Stimulated activated CD4-positive, alpha-beta T cell treated with anti-CD3 and anti-CD28 coated beads, Interleukin-1b, Interleukin-23, amount 100 ng/mL, for 48 hours (primary cell): ENCODE measurements at places on chromosomes 12 and 14.

DNA sequence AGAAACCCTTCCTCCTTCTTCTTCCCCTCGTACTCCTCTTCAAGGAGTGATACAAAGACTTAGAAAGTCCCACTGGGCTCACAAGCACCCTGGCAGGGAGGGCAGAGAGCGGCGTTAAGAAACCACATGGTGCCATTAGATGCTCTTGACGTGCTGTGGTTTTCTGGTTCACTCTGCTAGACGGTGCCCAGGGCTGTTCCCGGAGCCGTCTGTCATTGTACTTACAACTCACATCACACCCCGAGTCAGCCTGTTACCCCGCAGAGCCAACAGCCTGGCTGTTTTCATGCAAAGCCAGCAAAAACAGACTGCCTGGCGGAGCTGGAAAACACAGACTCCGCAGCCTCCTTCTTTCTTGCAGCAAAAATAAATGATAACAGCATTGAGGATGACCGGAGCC is 232.6 kb upstream of the TBX3 start:
- no peak for DNase-seq

DNA sequence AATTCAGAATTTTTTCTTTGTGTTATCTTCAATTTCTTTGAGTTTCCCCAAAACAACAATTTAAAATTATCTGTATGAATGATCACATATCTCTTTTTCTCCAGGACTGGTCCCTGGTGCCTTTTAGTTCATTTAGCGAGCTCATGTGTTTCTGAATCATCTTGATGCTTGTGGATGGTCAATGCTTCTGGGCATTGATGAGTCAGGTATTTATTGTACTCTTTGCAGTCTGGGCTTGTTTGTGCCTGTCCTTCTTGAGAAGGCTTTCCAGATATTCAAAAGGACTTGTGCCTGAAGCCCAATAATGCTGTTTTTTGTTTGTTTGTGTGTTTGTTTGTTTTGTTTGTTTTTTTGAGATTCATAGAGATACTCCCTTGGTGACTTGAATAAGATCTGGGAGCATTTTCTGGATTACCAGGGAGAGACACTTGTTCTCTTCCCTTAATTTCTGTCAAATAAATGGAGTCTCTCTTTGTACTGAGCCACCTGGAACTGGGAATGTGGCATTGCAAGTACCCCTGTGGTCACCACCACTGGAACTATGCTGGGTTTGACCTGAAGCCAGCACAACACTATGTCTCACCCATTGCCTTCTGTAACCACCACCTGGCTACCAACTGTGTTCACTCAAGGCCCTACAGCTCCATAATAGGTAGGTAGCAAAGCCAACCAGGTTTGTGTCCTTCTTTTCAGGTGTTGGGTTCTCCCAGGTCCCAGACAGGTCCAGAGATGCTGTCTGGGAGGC is 56.3 kb downstream of the SLC6A15 start:
- DNase-seq, result no peak

- DNase-seq, result no peak
These were observed 22.8 kb upstream of the PYGL start for GRCh38 chr14:50967103-50967502.

DNA sequence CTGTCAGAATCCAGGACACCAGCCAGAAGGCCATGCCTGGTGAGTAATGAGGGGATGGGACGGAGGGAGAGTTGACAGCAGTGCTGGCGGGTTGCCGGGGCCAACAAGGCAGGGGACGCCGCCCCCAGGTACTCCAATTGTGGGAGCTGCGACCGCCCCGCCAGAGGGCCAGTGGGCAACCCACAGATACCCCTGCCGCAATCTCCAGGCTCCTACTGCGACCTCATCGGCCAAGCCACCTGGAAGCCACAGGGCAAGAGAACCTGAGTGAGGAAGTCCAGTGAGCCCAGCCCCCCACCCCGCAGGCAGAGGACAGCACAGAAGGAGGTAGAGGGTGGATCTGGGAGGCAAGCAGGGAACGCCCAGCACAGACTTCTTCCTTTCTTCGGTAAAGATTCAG is 103.0 kb downstream of the RIMBP2 start:
- DNase-seq, result no peak

GRCh38 chr14:29749829-29750228 is 177.8 kb downstream of the PRKD1 start:
- no peak for DNase-seq

- DNase-seq, result no peak
These were observed 2.3 kb upstream of the MAP3K9 start for GRCh38 chr14:70811578-70811977.

DNA sequence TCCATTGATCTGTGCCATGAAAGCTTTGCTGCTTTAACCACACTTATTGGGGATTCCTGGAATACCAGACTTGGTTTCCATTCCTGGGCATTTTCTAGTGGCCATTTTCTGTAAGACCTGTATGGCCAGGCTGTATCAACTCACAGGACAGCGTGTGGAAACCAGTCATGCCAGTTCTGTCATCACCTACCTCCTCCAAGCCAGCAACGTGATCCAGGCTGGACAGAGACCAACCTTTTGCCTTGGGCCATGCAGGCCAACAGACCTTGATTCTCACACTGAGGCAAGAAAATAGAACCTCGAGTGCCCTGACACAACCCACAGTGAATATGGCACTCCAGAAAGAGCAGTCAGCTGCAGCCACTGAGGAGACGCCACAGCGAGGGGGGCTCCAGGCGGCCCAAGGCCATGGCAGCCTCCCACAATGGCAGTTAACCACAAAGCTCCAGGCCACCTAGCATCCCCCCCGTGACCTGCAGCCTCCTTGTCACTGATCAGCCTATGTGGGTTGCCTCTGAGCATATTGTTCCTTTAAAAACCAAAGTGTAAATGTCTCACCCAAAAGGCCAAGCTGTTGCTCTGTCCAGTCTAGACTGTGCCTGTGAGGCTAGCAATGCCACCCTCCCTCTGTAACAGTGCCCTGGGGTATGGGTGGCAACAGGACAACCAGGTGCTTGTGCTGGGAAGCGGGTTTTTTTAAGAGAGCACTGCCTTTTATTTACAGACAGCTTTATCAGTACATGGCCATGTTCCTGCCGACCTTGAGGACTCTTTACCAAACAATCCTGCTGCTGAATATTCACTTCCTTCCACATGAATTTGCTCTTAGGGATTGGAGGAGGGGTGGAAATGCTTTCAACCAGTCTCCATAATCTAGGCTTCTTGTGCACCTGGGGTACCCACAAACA is 168.7 kb upstream of the HIF1A start:
- no peak for DNase-seq

DNA sequence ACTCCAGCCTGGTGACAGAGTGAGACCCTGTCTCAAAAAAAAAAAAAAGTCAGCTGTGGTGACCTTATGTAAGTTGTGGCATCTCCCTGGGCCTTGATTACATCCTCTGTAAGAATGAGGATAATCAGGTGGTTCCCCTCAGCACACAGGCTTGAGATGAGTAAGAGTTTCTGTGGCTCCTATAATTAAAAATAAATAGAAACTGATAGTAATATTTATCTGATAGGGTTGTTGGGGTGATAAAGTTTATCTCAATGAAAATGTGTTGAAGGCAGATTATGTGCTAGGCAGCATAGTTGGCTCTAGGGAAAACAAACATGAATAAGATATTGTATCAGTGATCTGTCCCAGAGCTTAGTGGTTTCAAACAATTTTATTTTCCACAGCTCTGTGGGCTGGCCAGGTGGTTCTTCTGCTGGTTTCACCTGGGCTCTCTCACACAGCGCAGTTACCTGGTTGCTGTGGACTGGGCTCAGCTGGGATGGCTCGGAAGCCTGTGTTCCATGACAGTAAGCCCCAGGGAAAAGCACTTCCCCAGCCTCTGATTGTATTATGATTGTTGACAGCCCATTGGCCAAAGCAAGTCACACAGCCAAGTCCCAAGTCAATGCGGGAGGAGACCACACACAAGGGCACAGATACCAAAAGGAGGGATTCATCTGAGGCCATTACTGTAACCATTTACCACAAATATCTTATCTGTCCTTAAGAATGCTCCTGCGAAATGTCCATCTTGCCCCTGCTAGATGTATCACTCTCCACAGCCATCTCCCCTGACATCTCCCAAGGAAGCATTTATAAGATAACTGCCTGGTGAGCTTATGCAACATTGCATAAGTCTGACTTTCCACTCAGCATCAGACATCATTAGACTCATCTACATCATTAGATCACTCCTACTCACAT is 151.7 kb downstream of the NUAK1 start:
- no peak for DNase-seq

- no peak for DNase-seq
These were observed 6.7 kb upstream of the VCPKMT start for GRCh38 chr14:50123062-50123461.

DNA sequence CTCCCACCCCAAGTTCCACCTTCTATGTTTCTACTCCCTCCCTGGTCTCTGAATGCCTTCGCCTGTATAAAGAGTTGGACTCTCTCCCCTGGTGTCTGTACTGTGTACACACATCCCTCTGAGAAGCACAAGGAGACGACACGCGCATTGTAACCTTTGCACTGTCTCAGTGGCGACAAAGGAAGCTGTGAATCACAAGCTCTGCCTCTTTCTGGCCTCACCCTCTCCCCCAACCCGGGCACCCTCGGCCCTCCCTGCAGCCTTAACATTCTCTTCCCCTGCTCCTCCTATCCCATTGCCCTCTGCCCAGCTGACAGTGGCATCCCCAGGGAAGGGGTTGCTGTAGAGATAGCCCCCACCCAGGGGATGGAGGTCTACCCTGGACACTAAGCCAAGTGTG is 2.5 kb upstream of the SMARCD1 start:
- DNase-seq, result no peak

- DNase-seq, result no peak
These were observed 207.3 kb downstream of the AEBP2 start for GRCh38 chr12:19646599-19646998.

DNA sequence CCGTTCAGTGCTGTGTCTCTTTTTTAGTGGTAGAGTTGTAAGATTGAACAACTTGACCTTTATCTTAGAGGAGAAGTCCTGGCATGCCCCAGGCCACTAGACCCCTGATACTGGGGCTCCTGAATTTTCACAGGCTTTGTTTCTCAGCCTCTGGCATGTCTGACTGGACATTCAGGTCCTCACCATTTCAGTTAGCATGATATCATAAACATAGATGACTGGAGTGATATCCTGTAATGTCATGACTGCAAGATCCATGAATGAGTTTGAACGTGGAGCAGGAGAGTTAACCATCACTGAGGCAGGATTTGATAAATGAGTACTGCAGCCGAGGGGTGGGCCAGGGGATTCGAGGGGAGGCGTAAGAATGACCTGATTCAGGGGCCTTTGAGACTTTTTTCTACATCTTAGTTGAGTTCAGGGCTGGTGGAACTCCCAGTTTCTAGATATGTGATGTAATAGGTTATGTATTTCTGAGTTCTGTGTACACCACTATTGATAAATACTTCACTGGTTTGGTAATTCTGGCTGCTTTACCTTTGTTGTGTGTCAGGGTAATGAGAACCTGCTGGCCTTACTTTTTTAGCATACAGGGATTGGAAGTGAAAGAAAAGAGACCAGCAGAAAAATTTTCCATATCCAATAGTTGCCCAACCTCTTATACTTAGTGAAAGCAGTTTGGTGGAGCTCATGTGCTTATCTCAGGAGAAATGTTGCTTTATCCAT is 217.0 kb downstream of the SYNE2 start:
- DNase-seq, result no peak

- DNase-seq, result no peak
These were observed 21.3 kb upstream of the CABP1 start for GRCh38 chr12:120618954-120619615.

DNA sequence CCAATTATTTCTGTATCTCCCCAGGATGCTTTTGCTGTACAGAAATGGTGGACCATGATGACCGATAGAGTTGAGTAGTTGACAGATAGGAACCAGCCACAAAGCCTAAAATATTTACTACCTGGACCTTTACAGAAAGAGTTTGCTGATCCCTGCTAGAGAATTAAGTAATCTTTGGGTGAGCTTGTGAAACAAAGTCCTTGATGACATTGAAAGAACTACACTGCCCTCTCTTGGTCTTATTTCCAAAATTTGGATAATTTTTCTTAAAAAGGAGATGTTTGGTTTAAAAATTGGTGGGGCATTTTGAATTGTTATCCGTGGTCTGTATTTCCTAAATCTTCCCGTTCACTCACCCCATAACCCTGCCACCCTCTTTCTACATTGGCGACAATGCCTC is 13.7 kb upstream of the TCTN1 start:
- DNase-seq, result no peak

GRCh38 chr12:112559784-112560183 is 141.0 kb downstream of the PTPN11 start:
- no peak for DNase-seq

DNA sequence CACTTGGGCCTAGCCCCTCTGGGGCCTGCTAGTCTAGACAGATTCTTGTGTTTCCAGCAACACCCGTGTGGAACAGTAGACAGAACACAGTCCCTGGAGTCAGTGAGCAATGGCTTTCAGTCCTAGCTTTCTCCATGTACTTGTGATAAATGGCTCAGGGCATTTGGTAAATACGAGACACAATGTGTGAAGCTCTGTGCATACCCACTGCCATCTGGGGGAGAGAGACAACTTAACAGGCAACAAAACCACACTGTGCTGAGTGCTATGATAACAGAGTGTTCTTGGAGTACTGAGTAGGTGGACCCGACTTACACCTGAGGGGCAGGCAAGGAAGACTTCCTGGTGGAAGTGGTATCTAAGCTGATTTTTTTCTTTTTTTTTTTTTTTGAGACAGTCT is 86.3 kb upstream of the TBX3 start:
- DNase-seq, result no peak

GRCh38 chr12:51174501-51174900 is 1.6 kb upstream of the TFCP2 start:
- DNase-seq, result no peak

- no peak for DNase-seq
These were observed 146.2 kb upstream of the PWP1 start for GRCh38 chr12:107539196-107539939.

- no peak for DNase-seq
These were observed 43.2 kb upstream of the MYBPC1 start for GRCh38 chr12:101551362-101552114.

- DNase-seq, result no peak
These were observed 11.0 kb upstream of the AEBP2 start for GRCh38 chr12:19428246-19428645.

DNA sequence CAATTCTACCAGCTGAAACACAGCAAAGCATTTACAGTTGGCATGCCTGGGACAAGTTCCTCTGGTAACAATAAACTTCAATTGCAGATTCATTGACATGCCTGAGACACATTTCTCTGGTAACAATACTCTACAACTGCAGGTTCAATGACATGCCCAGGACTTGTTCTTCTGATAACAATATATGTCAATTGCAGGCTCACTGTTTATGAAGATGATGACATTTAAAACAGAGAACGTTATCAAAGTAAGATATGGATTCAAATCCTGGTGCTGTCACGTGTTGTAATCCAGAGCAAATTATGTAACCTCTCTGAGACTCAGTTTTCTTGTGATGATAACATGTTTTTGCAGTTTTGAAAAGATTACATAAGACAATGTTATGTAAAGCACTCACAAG is 20.5 kb downstream of the KITLG start:
- no peak for DNase-seq

GRCh38 chr14:56816574-56817391 is 6.5 kb upstream of the OTX2 start:
- no peak for DNase-seq

DNA sequence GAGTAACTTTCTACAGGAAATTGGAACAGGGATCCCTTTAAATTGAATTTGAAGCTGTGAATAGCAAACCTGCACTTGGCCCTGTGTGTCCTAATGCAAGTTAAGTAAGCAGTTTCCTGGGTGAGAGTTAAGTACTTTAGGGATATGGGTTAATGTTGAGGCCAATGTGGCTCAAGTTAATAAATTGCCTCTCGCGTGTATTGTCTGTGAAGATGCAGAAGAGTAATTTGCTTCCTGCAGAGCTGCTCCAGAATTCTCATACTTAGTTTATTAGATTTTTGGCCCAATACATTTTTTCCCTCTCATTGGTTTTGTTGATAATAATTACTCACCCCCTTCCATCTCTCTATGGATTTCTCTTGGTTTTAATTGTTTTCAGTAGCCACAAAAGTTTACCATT is 86.5 kb downstream of the SLC25A47 start:
- DNase-seq, result no peak
